ENCODE measurements at places on chromosomes 3 and 15.

GRCh38 chr3:8505621-8506020 lies 4.0 kb downstream of the LMCD1 start:
- no peak for DNase-seq

GRCh38 chr3:130044370-130044769 lies 37.3 kb upstream of the ALG1L2 start:
- DNase-seq, result no peak

- no peak for DNase-seq
Observed at GRCh38 chr3:12425850-12426579, 58.3 kb upstream of the TSEN2 start.

DNA sequence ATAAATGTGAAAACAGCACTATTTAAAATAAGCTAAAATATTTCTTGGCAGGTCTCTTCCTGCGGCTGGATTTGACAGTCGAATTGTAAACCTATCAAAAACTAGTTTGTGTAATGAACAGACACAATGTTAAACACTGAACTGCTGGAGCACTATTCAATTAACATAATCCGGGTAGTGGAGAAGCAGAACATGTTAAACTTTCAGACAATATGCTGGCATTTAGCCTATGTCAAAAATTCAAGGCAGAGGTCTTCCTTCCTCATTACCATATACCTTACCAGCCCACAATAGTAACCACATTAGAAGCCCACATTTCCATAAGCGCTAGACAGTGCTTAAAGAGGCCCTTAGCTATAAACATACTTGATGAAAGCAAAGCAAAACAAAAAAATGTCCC lies 1042.9 kb downstream of the ROBO1 start:
- DNase-seq, result no peak

DNA sequence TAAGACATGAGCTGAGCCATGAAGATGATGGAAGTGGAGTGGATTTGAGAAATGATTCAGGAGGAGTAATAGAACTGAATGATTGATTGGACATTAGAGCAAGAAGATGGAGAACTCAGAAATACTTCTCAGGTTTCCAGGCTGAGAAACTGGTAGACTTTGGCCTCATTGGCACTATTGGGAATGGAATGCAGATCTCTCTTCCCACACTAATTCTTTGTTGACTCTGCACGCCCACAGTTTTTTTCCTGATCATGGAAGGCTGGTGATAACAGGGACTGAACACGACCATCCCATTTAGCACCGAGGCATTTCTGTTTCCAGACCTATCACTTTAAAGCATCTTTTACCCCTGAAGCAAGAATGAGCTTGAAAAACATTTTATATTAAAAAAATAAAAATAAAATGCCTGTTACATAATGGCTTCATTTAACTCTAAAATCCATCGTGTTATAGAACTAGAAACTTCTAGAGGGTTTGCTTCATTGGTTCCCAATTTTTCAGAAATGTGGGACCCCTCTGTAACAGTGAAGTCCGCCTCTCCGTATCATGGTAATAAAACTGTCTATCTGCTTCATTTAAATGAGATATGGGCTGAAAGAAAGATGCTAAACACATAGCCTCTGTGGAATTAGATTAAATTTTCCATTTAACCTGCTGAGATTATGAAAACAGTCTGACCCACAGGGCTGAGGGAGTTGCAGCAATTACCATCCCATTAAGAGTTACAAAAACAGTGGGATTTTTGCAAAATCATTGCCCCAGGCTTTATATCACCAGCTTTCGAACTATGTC lies 562.0 kb upstream of the CFAP20DC start:
- DNase-seq, result no peak

- DNase-seq, result no peak
Observed at GRCh38 chr3:106473576-106474475, 605.0 kb upstream of the CBLB start.

DNA sequence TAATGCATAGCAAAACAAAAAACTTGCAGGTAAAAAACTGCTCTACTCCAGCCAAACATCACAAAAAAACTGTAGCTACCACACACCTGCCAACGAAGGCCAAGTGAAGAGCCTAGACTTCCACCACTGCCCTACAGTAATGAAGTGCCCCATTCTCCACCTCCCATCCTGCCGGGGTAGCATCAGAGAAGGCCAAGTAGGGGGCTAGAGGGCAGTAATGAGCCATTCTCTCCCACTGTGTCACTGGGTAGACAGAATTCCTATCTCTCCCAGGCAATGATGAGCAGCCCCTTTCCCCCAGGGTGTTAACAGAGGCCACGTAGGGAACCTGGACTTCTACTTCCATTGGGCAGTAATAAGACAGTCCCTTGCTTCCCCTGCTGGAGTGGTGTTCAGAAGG lies 9.5 kb downstream of the SEC22C start:
- peak; percentile 56 for DNase-seq

DNA sequence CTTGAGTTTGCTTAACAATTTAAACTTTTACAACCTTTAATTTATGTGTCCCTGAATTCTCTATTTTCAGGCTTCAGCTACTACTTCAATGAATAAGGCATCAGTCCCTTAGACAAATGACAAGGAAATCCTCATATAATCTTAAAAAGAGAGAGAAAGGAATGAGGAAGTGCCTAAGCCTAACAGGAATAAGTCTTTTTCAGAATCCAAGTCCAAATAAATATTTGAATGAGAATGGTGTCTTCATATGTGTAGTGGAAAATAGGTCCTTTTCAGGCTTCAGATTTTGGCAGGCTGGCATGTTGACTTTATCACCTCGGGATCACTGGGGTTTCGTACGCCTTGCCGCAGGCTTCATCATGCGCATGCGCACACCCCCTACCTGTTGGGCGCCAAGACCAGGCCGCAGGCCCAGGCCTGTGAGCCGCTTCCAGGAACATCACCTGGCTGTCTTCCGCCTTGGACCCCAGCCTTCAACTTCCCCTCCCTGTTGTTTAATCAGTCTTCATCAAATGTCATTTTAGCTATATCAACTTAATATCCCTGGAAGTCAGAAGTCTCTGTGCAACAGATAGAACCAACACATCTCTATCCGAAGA lies 334.5 kb downstream of the SOX2 start:
- DNase-seq, result no peak

- DNase-seq, result no peak
Observed at GRCh38 chr15:80864666-80865065, 85.5 kb downstream of the CEMIP start.

GRCh38 chr3:88307666-88308065 lies 157.9 kb downstream of the C3orf38 start:
- DNase-seq, result no peak

DNA sequence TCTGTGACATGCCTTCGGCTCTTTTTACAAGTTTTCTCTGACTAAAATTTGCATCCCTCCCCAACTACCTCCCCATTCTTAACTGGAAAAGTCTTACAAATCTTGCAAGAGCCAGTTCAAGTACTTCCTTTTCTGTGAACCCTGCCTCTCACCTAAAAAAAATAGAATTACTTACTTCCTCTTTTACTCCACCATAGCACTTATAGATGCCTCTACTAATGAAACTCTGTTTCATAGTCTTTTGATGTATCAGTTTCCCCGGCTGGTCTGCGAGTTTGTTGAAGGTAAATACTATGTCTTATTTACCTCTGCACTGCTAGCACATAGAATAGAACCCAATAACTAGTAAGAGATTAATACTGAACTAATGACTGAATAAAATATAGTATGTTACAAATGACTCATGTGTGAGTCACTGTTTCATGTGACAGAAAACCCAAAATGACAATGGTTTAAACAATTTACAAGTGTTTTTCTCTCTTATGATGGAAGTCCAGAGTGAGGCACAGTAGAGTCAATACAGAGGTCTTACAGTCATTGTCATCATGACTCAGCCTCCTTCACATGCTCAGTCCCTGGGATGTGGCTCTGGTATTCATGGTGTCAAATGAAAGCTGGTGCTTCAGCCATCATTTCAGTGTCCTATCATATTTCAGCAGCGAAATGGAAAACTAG lies 393.5 kb downstream of the RSL24D1 start:
- no peak for DNase-seq

DNA sequence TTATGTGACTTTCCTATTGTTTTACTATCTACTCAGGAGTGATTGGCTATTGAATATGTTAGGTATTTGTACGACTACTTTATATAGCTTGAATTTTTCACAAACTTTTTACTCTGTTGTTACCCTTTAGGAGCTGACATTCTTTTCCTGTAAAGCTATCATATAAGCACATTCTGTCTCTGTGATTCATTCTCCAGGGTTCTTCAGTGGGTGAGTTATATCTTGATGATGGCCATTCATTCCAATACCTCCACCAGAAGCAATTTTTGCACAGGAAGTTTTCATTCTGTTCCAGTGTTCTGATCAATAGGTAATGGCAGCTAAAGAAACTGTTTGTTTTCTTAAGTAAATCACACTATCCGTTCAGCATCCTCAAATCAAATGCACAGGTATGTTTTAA lies 10.1 kb upstream of the CAPN3 start:
- DNase-seq, result no peak

DNA sequence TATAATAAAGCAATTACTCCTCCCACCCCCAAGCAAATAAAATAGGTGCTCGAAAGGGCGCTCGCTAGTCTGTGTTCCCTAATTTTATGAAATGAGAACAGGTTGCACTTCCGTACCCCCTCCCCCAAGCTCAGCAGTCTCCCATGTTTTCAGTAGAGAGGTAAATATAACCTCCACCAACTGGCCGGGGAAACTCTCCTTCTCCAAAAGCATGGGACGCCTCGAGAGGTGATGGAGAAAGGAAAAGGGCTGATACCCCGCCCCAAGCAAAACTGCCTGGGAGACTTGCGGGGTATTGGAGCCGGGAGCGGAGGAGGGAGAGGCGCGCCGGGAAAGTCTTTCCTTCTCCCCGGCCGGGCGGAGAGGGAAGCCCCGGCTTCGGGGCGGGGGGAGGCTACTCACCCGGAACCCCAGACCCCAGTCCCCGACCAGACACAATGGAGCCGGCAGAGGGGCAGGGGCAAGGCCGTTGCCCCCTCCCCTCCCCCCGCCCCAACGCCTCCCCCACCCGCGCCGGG lies 605 bp downstream of the DCUN1D1 start:
- peak; percentile 66 for DNase-seq

DNA sequence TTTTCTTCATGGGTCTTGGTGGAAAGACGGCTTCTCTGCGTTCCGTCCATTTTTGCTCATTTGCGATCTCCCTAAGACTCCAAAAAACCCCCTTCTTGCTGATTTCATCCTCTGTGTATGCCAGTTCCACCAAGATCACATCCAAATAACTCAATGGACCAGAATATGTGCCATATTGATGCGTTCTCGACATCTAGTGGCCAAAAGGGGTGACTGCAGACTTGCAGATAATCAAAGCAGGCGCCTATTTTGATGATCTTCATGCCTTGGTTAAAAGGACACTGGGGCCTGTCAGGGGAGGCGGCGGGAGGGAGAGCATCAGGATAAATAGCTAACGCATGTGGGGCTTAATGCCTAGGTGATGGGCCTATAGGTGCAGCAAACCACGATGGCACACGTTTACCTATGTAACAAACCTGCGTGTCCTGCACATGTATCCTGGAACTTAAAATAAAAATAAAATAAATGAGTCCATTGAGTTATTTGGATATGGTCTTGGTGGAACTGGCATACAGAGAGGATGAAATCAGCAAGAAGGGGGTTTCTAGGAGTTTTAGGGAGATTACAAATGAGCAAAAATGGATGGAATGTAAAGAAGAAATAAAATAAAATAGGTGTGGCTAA lies 104.2 kb upstream of the RAD18 start:
- DNase-seq, result no peak

DNA sequence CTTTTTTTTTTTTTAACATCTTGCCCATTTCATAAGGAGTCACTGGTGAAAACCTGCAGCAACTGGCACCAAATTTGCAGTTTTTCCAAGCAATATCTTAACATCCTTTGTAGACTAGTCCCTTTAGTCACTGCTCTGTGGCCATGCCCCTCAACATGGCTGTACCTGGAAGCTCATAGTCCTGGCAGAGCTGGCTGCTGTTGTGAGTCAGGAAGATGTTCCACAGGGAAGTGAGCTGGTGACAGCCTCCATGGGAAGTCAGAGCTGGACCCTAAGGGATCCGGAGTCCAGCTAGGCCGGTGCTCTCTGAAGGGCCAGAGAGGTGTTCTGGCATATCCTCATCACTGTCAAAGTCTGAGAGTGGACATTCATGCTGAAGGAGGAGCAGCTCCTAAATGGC lies 99.3 kb upstream of the ZBED2 start:
- no peak for DNase-seq
